NCI-H2081 treated with DMSO at 0.1 percent for 48 hours (cell line): ENCODE measurements at places on chromosomes 6 and 20.
A peak's percentile ranks its signal among the peaks of the same experiment; 100 is the strongest.

- DNase-seq, result peak; percentile 63
Observed at GRCh38 chr20:38658879-38659596, 57.4 kb downstream of the ARHGAP40 start.

DNA sequence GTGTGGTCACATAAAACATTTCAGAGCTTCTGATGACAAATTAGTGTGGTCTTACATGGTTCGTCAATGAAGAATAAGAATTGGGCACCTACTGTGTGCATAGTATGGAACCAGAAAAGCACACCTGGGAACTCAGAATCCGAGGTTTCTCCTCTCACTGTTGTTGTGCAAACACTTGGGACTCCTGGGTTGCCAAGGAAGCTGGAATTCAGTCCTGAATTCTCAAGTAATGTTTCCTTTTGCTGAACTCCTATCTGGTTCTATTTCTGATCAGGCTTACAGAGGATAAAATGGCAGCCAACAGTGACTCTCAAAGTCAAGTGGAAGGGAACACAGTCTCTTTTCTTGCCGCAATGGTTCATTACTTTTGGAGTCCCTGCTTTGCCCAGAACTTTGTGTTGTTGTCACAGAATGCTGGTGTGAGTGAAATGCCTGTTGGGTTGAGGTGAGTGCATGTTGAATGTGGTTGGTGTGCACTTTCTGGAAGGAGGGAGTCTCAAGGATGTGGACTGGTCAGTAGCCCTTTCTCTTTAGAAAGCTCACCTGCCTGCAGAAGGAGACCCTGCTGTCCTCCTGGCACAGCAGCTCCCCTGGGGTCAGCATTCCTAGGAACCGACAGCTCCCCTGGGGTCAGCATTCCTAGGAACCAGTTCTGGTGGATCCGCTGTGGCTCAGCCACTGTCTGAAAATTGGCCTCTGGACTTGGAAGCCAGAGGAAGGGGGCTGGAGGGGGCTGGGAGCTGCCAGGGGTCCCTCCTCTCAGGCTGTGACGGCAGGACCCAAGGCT lies 1.4 kb downstream of the UNC93A start:
- no peak for DNase-seq

GRCh38 chr6:129946439-129947140 lies 71.8 kb upstream of the L3MBTL3 start:
- DNase-seq, result no peak

- DNase-seq, result no peak
Observed at GRCh38 chr6:114611696-114612095, 268.9 kb upstream of the HS3ST5 start.

GRCh38 chr6:111844921-111845320 lies 28.3 kb downstream of the FYN start:
- no peak for DNase-seq
